ENCODE measurements at places on chromosomes 4 and X.

GRCh38 chrX:1170243-1170642, 42.2 kb downstream of the CRLF2 start:
- H3K27me3 ChIP-seq = no peaks in the 10 kb centered on the region
- no peak overlapping the region for H3K27ac ChIP-seq
- DNase-seq = no peak

- H3K36me3 ChIP-seq = no peaks in the 10 kb centered on the region
- H3K4me3 ChIP-seq = peak overlapping the region; percentile 76
- H3K27me3 ChIP-seq = no peaks in the 10 kb centered on the region
- H3K4me1 ChIP-seq = peaks cover 14% of the 10 kb centered on the region
Measured at GRCh38 chr4:68906780-68907137, 44.8 kb downstream of the UGT2A3 start.

DNA sequence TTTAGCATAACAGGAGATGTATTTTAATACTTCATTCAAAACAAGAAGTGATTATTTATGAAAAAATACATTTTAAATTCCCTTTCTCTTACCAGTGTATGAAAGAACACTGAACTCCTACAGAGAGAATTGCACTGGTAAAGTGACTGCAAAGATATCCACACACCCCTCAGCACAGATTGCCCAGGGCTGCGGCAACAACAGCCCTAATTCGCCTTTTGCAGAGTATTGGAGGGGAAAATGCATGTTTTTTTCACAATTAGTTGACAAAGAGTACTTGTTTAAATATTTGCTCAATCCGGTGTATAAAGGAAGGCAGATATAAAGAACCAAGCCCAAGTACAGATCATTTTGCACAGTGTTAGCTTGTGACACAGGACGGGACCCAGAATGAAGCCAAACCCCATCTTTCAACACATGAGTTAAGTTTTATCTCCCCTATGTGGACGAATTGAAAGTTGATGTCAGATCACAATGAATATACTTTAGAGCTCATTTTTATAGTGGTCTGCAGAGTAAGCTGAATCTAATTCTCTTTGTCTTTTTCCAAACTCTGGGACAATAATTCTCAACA, 551.4 kb upstream of the IGFBP7 start:
- no peaks in the 10 kb centered on the region for H3K36me3 ChIP-seq
- no peak overlapping the region for H3K27ac ChIP-seq
- no peaks in the 10 kb centered on the region for H3K4me1 ChIP-seq
- DNase-seq = no peak

GRCh38 chr4:150462743-150463142, 119.2 kb upstream of the MAB21L2 start:
- no peaks in the 10 kb centered on the region for H3K36me3 ChIP-seq
- no peak overlapping the region for H3K4me3 ChIP-seq

- H3K4me1 ChIP-seq = no peaks in the 10 kb centered on the region
- H3K27ac ChIP-seq = no peak overlapping the region
- no peaks in the 10 kb centered on the region for H3K36me3 ChIP-seq
- no peaks in the 10 kb centered on the region for H3K27me3 ChIP-seq
- no peak for DNase-seq
Measured at GRCh38 chrX:8235026-8235425, 64.0 kb upstream of the VCX2 start.

- no peak overlapping the region for H3K4me3 ChIP-seq
- H3K27me3 ChIP-seq = peaks cover 12% of the 10 kb centered on the region
- no peaks in the 10 kb centered on the region for H3K4me1 ChIP-seq
- H3K27ac ChIP-seq = no peak overlapping the region
Measured at GRCh38 chr4:1415681-1415981, 9.4 kb upstream of the NKX1-1 start.
